ENCODE measurements at places on chromosomes 5 and 9.
A peak's percentile ranks its signal among the peaks of the same experiment; 100 is the strongest.

DNA sequence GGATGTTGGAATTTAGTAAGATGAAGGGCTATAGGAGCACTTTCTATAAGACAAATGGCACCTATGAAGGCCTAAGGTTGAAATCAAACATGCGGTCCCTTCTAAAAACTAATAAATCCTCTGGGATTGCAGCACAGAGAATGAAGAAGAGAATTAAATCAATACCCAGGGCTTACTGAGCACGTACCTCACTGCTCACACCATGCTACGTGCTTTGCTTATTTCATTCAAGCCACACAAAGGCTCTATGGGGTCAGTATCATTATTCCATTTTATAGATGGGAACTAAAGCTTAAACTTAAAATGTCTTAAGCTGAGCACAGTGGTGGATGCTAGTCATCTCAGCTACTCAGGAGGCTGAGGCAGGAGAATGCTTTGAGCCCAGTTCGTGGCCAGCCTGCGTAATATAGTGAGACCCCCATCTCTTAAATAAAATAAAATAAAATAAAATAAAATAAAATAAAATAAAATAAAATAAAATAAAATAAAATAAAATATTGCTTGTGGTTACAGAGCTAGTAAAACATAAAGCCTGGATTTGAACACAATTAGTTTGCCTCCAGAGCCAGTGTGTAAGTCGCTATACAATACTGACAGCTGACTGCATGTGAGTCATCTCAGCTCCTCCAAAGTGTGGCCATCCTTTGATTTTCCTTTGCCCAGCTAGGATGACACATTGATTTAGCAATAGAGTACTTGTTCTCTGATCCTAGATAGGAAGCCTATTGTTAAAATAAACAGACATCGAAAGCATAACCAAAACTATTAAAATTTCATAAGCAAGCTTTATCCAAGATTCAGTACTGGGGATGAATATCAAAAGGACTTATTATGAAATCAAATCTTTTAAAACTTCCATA lies 20.9 kb upstream of the DPYSL3 start:
- no peak for DNase-seq

DNA sequence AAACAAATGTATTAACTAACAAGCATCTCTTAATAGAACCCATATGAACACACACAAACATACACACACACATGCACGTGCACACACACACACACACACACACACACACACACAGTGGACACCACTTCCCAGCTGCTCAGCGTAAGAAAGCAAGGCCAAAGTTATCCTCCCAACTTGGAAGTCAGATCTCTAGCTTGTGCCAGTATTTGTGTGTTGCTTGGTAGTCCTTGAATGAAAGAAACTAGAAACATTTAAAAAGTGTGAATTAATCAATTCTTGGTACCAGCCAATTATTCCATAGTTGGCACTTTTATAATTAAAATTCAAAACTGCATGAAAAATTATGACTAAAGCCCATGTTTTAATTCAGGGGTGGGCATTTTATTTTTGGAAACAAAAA lies 178.1 kb downstream of the TMEM161B start:
- no peak for DNase-seq

DNA sequence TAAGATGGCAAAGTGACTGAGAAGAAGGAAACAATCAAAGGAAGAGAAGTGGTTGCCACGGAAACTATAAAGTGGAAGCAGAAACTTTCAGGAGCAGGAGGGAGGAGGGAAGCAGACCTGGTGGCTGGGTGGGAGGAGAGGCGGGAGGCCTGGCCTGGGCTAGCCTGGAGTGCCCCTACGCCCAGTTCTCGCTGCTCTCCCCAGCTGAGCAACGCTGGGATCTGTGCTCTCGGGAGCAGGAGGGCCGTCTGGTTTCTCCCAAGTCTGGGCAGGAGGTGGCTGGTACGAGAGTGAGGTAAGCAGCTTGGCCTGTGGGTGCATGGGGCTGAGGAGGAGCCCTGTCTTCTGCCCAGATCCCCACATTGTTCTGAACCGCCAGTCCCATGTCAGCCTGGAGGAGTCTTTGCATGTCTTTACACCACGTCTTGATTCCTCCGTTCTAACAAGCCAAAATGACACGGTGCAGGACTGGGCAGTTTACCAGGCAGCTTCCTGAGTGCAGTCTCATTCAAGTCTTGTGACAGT lies 15.0 kb upstream of the DAB2IP start:
- no peak for DNase-seq

DNA sequence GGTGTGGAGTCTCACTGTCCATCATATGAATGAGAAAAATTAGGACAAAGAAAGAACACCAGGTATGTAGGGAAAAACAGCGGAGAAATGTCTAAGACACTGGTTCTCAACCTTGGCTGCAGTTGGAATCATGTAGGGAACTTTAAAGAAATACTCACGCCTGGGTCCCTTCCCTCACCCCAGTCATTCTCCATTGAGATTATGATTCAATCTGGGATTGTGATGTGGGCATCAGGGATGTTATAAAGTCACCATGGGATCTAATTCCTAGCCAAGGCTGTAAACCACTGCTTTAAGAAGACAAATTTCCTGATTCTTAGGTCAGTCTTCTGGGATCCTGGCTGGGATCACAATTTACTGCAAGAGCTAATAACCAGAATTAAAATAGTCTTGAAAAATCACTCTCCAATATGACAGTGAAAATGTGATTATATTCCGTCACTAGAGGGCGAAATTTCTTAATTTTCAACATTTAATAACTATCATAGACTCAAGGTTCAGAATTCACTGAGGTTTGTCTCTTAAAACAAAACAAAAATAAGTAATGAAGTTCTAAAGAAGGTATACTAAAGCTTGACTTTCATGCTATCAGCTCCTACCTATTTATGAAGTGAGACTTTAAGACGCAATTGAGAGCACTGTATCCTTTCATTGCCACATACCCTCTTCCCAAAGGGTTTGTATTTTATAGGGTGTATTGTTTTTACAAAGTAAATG lies 60.5 kb downstream of the GLDC start:
- DNase-seq: no peak

DNA sequence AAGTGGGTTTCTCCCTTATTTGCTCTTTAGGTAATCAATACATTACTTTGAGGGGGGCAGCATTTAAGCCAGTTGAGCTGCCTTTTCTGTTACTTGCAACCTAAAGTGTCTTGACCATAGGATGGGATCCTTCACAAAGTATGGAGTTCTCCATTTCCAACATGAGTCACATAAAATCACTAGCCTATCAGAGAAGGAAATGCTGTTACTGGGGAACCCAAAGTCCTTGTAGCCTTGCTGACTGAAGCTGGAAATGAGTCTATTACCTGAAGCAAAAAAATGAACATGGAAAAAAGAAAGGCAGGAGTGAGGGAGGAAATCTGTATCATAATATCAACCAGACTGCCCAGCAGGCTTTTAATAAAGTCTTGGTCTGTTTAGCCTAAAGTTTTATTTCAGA lies 42.8 kb upstream of the SLIT3 start:
- no peak for DNase-seq

DNA sequence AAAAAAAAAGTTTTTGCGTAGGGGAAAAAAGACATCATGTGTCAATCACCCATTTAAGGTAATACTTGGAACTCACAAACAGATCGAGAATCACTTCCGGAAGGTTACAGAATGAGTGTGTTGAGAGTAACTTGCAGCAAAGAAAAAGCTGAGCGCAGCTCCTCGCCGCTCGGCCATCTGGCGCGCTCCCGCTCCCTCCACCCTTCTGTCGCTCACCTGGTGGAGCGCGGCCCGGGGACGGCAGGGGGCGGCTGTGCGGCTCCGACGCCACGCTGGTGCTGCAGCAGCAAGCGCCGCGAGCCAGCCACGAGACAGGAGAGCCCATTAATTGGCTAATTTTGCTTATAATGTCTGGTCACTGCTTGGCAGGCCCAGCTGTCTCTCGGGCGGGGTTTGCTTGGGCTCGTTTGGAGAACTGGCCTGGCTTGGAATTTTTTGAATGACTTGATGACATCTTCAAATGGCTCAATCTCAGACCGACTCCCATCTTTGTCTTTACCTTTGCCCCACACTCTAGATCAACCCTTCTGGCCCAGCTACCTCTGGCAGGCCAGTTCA lies 601.8 kb downstream of the CCDC171 start:
- no peak for DNase-seq

DNA sequence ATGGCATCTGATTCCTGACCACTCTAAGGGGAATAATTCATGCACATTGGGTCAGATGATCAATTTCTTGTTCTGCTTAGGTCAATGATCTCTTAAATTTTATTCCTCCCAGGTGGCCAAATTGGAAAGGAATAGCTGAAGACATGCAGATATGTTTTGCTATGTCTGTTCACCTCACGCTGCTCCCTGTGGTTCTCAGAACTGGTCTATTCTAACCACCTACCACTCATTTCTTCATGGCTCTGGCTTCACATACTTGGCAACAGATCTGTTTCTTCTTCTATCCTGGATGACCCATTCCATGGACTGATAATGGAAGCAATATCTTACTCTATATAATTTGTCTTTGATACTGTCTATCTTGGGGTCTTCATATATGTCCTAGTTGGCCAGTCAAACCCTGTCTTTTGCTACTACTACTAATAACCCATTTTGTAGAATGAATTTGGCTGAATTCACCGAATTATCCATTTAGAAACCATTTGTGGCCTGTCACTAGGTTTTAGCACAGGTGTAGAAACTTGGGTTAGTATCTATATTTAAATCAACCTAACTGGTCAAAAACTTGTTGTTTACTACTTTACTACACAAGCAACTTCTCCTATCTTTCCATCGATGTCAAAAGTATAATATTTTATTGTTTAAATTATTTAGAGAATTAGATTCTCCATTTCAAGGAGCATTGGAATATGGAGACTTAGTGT lies 650.9 kb downstream of the TLE4 start:
- no peak for DNase-seq

- no peak for DNase-seq
Measured at GRCh38 chr5:177146891-177147638, 13.5 kb downstream of the NSD1 start.

- DNase-seq: peak; percentile 32
Measured at GRCh38 chr5:141637767-141638419, 1.1 kb downstream of the RELL2 start.

GRCh38 chr9:93131599-93132286 lies 2.3 kb downstream of the NINJ1 start:
- DNase-seq: no peak

DNA sequence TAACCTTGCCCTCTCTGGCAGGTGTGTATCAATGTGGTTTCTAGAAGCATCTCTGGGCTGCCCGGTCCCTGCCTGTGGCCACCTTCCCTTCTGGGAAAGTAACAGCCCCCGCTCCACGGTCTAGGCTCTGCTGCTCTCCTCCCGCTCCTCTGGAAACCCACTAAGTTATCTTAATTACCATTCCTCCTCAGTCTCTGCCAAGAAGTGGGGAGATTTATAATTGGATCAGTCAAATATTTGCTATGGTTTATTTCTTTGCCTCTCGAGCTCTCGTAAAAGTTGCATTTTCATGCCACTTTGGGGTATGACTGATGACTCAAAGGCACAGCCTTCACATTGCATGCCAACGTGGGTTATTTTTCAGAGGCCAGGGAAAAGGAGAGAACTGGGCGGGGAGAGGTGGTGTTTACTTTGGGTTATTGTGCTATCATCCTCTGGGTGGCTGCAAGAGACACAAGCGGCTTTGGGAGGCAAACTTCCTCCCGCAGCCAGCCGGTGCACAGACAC lies 205.3 kb upstream of the WWC1 start:
- DNase-seq: no peak

DNA sequence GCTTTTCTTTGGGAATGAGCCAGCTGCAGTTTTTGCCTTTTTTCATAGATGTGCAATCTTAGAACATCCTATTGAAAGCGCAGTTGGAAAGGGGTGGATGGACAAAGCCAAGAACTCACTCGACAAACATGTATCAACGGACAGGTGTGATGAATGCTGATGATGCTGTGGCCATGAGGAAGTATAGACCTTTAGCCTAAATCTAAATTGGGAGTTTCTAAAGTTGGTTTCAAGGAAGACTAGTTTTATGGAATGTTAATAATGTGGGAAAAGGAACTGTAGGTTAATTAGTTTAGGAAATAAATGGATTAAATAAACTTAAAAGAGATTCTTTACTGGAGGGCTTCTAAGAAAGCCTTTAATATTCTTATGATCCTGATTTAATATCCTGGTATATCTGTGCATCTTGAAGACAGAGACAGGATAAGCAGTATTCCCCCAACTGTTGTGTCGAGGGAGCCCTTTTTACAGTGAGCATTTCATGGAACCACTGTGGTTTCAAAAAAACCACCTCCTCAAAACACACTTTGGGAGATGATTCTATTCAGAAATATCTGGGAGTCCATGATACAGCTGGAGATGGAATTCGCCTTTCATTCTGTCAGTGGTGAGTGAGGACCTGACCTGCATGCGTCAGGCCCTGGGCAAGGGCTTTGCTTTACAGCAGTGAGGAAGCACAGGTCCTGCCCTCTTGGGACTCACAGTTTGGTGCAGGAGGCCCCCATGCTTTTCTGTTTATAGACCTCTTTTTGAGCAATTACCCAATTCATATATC lies 82.6 kb downstream of the AOPEP start:
- no peak for DNase-seq

DNA sequence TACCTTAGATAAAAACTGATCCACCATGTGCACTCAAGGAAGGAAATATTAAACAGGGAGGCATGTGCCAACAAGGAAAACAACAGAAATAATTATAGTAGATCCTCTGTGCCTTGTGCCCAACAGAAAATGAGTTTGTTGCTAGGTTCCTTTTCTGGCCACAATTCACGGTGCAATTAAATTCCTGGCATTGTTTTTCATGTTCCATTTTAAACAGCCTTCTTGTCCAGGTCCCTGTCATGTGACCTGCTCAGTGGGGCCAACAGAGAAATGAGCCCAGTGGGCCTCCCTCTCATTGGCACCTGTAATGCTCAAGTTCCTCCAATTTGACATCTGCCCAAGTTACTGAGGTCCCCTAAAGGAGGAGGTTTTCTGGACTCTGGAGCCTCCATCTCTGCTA lies 56.5 kb downstream of the SPOCK1 start:
- DNase-seq: no peak

- no peak for DNase-seq
Measured at GRCh38 chr9:14309403-14309802, 4.5 kb downstream of the NFIB start.

DNA sequence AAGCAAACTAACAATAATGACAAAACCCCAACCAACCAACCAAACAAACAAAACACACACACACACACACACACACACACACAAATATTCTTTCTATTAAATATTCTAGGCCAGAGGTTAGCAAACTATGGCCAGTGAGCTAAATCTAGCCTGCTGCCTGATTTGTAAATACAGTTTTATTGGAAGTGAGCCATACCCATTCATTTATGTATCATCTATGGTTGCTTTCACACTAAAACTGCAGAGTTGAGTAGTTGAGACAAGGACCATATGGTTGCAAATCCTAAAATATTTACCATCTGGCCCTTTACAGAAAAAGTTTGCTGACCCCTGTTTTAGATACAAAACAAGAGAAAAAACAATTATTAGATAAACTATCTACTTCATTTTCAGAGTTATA lies 620.5 kb upstream of the SEMA6A start:
- no peak for DNase-seq

GRCh38 chr5:172594431-172594830 lies 46.6 kb upstream of the NEURL1B start:
- DNase-seq: no peak
